IPS DF 19.7 (cell line): ENCODE measurements at places on chromosomes 2 and 18.

DNA sequence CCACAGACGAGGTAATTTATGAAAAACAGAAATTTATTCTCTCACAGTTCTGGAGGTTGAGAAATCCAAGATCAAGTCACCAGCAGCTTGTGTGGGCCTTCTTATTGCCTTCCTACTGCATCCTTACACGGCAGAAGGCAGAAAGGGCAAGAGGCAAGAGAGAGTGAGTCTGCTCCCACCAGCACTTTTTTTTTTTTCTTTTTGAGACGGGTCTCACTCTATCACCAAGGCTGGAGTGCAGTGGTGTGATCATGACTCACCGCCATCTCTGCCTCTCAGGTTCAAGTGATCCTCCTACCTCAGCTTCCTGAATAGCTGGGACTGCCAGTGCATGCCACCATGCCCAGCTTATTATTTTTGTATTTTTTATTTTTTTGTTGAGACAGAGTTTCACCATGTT, 78.5 kb upstream of the HK2 start:
- no peak for DNase-seq

DNA sequence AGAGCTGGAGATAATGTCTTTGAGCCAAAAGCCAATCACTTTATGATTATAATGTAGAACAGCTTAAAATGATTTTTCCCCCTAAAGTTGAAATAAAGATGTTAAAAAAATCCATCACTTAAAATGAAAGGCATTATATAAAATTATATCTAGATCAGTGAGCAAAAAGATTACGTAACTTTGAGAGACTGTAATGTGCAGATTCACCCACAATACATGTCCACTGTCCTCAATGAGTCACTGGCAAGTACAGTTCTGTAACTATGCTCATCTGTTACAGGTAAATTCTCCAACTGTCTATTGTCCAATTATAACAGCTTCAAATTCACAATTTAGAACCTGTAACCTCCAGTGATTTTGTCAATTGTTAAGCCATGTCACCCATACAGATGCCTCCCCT, 19.0 kb downstream of the FAM161A start:
- no peak for DNase-seq

- DNase-seq: no peak
These were observed 22.2 kb upstream of the MLPH start for GRCh38 chr2:237464757-237465391.

DNA sequence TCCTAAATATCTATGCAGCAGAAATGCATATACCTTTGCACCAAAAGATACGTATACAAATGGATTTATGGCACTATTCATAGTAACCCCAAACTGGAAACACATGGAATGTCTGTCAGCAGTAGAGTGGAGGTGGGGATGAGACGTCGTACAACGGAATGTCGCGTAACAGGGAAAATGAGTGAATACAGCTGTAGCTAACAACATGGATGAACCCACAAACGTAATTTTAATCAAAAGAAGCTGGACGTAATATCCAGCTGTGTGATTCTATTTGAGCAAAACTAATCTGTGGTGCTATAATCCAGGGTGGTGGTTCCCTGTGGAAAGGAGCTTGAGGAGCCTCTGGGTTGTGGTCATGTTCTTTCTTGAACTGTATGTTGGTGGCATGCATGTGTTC, 89.9 kb downstream of the MTA3 start:
- no peak for DNase-seq

- DNase-seq: no peak
These were observed 66.0 kb upstream of the MGAT4A start for GRCh38 chr2:98796775-98797544.

DNA sequence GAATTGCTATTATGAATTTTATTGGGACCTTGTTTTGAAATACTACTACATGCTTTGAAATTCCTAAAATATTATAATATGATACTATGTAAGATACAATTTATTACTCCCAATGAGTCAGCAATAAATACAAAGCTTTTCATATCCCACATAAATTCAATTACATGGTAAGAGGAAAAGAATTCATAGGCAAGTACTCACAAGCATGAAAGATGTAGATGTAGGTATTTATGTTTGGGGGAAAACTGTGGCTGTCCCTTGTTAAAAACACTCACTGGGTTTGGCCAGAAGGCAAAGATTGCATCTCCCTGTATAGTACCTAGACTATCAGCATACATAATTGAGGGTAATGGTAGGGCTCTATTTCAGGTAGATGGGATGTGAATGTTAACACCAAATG, 90.4 kb downstream of the MBD2 start:
- no peak for DNase-seq

- no peak for DNase-seq
These were observed 119.0 kb downstream of the TRIB2 start for GRCh38 chr2:12835733-12836132.

DNA sequence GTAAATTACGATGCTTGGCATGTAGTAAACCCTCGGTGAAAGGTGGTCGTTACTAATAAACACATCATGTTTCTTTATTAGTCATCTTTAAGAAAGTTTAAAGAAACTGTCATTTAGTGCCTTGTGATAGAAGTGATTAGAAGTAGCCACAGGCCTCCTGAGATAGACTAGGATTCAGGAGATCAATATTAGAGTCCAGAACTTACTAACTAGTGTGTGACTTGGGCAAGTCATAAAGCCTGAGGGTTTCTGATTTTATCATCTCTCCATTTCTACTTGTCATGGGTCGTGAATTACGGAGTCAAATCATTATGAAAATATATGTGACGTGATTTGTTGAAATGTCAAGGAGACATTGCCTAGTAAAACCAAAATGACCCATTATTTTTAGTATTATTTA, 6.7 kb downstream of the RPE start:
- no peak for DNase-seq

DNA sequence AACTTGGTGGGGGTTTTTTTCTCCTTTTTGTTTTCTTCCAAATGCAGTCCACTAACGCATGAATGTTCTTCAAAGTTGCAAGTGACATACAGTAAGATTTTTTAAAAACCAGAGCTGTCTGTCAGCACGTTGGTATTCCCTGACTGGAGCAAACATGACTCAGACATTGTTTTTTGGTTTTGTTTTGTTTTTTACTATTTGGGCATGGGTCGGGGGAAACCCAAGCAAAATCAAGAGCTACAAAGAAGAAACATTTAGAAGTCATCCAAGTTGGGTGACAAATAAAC, 726 bp upstream of the CCDC88A start:
- DNase-seq: no peak

DNA sequence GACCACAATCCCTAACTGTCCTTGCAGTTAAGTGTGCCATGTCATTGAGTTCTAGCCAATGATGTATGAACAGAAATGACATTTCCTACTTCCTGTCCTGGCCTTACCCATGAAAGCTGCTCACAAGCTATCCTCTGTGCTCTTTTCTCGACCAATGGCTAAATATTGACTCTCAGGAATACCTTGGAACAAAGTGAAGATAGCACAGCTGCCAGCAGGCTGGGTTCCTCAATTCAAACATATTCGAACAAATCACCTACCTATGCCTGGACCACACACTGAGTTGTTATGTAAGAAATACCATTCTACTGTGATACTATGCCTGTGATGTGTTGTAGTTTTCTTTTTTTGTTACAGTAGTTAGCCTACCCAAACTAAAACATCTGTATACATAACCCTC, 65.1 kb downstream of the GAREM1 start:
- no peak for DNase-seq

- DNase-seq: no peak
These were observed 126.5 kb downstream of the RGPD3 start for GRCh38 chr2:106341666-106342065.

- DNase-seq: no peak
These were observed 385.2 kb downstream of the TNS1 start for GRCh38 chr2:217617616-217618022.

GRCh38 chr18:57841568-57841967, 38.5 kb upstream of the ATP8B1 start:
- no peak for DNase-seq

DNA sequence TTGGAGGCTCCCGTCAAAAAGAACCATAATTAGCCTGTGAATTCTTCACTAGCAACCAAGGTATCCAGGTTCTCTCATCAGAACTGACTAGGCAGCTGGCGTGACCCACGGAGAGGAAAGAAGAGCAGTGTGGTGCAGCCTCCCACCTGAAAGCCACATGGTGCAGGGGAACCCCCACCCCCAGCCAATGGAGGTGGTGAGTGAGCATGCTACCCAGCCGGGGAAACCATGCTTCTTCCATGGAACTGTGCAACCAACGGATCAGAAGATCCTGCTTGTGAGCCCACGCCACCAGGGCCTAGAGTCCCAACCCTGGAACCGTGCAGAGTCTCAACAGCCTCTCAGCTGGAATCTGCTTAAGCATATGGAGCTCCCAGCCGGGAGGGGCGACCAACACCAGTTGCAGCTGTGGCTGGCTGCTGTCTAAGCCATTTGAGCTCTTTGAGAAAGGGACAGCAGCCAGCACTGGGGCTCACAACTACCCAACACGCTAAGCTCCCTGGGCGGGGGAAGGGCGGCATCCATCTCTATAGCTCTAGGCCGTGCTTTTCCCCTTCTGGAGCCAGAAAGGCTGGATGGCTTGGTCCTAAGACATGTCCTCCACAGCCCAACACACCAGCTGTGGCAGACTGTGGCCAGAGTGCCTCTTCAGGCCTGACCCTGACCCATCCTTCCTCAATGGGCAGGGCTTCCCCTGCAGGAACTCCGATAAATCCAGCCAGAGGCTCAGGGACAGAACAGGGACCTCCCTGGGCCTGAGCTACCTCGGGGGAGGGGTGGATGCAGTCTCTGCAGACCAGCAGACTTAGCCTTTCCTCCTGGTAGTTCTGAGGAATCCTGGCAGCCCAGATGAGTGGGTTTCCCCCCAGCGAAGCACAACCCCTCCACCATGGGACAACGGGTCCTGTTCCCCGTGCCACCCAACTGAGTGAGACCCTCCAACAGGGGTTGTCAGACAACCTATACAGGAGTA, 151.4 kb upstream of the NXPH2 start:
- DNase-seq: no peak

GRCh38 chr2:204483608-204484081, 61.6 kb upstream of the PARD3B start:
- no peak for DNase-seq

DNA sequence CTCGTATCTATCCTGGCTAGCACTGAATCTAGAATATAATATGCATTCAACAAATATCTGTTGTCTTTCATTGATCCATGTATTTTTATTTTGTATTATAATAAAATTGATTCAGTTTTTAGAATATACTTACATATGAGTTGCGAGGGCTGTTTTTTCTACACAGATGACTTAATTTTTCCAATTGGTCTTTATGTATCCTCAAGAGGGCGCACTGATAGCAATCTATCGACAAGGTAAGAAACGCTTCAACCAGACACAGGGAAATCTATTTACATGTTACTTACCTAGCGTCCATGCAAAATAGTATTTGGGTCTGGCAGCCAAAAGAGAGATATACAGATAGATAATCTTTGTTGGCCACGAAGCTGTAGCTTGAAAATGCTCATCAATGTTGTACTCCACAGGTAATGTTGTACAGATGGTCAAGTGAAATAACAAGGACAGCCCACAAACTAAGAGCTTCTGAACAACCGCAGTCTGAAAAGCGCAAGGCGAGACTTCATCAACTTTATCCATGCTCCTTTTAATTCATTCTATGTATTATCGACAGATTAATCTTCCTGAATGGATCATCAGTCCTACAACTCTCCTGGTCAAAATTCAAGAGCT, 35.5 kb upstream of the KIDINS220 start:
- no peak for DNase-seq

DNA sequence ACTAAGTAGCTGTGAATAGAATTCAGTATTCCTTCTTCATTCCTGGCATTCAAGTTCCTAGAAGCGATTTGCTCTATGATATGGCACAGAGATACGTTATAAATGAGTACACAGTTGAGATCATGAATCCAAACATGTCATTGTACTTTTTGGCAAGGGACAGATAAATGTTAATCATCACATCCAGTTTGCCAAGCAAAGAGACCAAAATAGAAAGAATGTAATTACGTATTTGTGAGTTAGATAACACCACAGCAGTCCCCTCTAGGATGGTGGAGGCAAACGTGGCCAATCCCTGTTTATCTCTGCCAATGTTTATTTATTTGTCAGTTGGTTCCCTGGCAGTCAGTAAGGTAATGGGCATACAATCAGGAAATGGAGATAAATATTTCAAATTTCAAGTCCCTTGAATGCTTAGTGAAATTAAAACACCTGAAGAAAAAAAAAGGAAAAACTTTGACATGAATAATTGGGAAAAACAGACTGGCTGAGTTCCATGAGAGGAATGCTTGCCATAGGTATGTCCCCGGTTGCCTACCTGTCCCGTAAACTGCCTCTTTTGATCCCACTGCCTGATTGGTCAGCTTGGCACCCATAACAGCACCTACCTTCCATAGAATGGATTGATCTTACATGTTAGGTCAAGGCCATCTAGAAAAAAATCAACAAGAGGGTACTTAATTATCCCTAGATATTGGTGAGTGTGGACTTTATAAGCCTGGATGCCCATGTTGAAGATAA, 451.1 kb upstream of the NETO1 start:
- no peak for DNase-seq

- no peak for DNase-seq
These were observed 99.3 kb downstream of the MAP2 start for GRCh38 chr2:209523041-209523740.

DNA sequence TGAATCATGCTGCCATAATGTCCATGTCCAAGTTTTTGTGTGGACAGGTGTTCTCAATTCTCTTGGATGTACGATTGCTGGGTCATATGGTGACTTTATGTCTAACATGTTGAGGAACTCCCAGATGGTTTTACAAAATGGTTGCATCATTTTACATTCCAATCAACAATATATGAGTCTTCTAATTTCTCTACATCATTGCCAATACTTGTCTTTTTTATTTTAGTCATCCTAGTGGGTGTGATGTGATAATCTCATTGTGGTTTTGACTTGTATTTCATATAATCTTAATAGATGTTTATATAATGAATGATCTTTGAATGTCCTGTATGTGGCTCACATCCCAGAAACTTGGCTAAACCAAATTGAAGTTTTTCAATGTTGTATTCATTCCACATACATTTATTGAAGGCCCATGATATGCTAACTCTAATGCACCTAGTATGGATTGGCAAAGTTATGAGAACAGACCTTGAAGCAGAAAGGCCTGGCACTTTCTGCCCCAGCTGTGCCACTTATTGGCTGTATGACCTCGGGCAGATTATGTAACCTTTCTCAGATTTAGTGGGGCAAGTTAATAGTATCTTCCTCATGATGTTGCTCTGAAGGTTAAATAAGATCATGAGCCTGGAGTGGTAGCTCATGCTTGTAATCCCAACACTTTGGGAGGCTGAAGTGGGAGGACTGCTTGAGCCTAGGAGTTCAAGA, 205.4 kb downstream of the RAB3GAP1 start:
- no peak for DNase-seq

- no peak for DNase-seq
These were observed 110.5 kb downstream of the KLF7 start for GRCh38 chr2:207055257-207055656.

- DNase-seq: no peak
These were observed 16.3 kb downstream of the OTOF start for GRCh38 chr2:26461601-26462023.
